ENCODE measurements at places on chromosomes 4 and X. TPM values are rescaled to one million over a fixed set of nuclear protein-coding genes. Genes with fewer than 3 reads are reported as not detected.

DNA sequence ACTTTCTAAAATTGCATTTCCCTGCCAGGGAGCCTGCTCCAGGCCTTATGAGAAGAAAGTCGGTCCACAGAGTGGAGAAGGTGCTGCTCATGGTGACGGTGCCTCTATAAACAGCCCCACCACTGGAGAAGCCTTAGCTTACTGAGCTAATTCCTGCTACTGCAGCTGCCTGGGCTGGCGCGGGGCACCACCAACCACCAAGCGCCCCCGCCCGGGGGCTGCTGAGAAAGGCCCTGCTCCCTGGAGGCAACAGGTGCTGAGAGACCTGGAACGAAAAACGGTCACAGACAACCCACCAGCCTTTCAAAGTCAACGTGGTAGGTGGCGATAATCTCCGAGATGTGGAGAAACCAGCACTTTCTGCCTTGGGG lies 2.9 kb downstream of the HCFC1 start:
- peak; percentile 42 for DNase-seq

- no peak for DNase-seq
Observed at GRCh38 chr4:24121395-24122175, 231.7 kb upstream of the PPARGC1A start.

DNA sequence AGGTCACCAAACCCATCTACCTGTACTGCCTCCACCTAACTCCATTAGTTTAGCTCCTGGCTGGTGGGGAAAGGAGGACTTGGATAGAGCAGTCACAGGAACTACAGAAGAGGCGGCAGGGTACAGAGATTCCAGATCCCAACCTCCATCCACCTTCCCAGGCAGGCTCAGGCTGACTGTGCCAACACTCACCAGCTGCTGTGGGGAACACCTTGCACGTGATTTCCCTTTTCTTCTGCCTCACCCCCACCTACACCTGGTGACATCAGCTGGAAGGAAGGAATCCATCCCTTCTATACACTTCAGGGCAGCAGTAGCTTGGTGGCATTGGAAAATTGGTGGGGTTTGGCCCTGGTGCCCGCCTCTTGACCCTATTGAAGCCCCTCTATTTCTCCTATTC lies 41.5 kb downstream of the EFNB1 start:
- DNase-seq = no peak

GRCh38 chrX:100600758-100601157 lies 16.0 kb downstream of the TNMD start:
- DNase-seq = no peak

DNA sequence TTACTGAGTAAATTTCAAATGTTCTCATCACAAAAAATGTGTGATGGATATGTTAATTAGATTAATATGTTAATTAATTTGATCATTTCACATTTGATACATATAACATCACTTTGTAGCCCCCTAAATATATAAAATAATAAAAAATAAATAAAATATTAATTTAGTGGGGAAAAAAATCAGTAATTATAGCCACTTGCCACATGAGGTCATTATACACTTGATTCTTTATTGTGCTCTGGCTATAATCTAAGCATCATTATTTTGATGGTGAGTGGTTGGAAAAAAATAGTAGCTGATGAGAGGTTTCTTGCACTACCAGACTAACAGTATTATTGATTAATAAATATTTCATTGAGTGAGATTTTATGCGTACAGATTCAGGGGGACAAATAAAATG lies 57.4 kb downstream of the DCK start:
- DNase-seq = no peak

DNA sequence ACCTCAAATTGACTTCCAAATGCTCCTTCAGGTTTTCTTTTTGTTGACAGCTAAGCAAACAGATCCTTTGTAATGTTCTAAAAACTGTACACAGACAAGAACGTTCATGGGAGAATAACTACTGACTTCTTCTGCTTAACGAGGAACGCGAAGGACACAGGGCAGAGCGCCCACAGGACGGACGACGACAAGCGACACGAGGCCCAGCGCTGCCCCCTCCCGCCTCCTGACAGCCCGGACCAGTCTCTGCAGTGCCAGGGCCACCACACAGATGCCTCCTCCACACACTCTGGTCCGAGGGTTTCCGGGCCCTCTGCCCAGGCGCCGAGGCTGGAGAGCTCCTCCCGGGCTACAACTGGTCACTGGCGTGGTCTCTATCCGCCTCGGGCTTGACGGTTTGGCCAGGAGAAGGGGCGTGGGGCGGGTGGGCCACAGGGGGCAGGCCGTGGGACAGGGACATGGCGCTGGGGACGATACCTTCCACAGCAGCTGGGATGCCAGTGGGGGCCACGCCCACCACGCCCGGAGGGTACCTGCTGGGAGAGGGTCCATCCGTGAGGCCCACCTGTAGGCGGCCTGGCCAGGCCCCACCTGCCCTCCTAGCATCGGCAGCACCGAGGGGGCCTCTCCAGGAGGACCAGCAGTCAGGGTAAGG lies 36.9 kb downstream of the CTBP1 start:
- no peak for DNase-seq

The SH3RF1 gene
- total RNA-seq = 15.3 TPM

Measured in A673 (cell line).